ENCODE measurements at places on chromosomes 7 and 10.

DNA sequence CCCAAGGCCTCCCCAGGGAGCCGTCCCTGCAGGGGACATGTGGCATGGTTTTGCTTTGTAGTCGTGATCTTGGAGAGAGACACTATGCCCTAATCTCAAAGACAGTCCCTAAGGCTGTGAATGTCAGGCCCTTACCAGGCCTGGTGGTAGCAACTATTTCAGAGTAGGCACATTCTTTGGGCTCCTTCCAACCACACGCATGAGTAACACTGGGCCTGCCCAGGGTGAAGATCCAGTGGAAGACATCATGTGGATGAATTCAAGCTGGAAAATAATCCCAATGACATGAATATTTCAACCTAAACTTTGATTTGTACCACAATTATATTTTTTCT, 39.5 kb upstream of the INSIG1 start:
- H3K4me3 ChIP-seq, result no peak overlapping the region
- no peaks in the 10 kb centered on the region for H3K4me1 ChIP-seq
- no peak for DNase-seq

DNA sequence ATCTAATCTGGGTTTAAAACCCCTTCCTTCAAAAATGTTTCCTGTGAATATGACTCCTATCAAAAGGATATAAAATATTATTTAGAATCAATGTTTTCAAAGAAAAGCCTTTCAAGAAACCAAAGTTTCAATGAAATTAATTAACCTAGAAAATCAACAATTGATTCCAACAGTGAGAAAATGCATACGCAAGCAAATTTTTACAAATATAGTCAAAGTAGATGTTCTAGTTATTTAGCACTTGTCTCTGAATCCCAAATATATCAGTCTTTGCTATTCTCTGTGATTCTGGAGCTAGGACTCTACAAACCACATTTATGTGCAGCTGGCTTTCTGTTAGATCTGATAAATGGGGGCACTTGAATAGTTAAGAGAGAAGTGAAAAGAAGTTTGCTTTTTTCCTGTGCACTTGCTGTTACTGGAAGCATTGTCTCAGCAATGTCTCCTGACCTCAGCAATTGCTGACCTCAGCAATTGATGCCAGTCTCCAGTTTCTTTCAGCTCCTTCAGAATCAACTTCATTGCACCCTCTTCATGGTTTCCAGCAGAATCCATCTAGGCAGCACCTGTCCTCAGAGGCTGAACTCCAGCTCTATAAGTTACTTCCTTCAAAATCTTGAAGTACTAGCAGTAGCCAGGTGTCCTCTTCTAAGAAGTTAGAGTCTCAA, 879.9 kb upstream of the LRRN3 start:
- no peak for DNase-seq
- no peaks in the 10 kb centered on the region for H3K27me3 ChIP-seq
- no peak overlapping the region for H3K27ac ChIP-seq
- no peak overlapping the region for H3K4me3 ChIP-seq
- H3K4me1 ChIP-seq, result no peaks in the 10 kb centered on the region

- no peak overlapping the region for H3K27ac ChIP-seq
- H3K27me3 ChIP-seq, result no peaks in the 10 kb centered on the region
- H3K4me3 ChIP-seq, result no peak overlapping the region
- no peak for DNase-seq
Measured at GRCh38 chr7:14821757-14822480, 80.6 kb downstream of the DGKB start.

DNA sequence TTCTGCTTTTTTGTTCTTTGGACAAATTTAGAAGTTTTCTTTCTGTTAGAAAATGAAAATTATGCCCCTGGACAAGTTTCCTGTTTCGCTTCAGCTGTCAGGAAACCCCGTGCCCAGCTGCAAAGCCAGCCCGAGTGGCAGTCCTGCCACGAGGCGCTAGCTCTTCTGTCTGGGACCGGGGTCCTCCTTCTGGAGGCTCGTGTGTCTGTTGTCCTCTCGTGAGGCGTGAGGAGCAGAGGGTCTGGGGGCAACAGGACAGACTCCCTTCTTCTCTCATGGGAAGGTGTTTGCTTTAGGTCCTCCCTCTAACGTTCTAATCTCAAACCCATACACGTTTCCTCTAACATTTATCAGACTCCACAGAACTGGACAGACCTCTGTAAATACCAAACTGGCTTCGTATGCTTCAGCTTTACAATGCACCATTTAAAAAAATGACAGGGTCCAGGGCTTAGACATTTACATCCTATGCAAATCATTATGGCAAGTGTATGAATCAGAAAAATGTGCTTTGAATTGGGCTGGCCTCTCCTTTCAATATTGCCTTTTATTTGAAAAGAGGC, 184.5 kb upstream of the SHH start:
- H3K4me1 ChIP-seq, result no peaks in the 10 kb centered on the region
- H3K27me3 ChIP-seq, result no peaks in the 10 kb centered on the region
- no peak overlapping the region for H3K4me3 ChIP-seq
- H3K36me3 ChIP-seq, result no peaks in the 10 kb centered on the region

- DNase-seq, result no peak
- no peaks in the 10 kb centered on the region for H3K27me3 ChIP-seq
- no peak overlapping the region for H3K4me3 ChIP-seq
- H3K36me3 ChIP-seq, result no peaks in the 10 kb centered on the region
Measured at GRCh38 chr10:116974456-116975005, 30.5 kb downstream of the SHTN1 start.

- H3K4me1 ChIP-seq, result no peaks in the 10 kb centered on the region
- no peak for DNase-seq
- H3K27me3 ChIP-seq, result no peaks in the 10 kb centered on the region
- H3K27ac ChIP-seq, result no peak overlapping the region
- H3K36me3 ChIP-seq, result peaks cover 35% of the 10 kb centered on the region
Measured at GRCh38 chr7:2650451-2650850, 18.7 kb downstream of the TTYH3 start.

GRCh38 chr7:37341033-37341630, 107.5 kb downstream of the ELMO1 start:
- peaks cover 13% of the 10 kb centered on the region for H3K36me3 ChIP-seq
- peaks cover 2% of the 10 kb centered on the region for H3K4me1 ChIP-seq
- H3K27me3 ChIP-seq, result no peaks in the 10 kb centered on the region
- DNase-seq, result no peak

DNA sequence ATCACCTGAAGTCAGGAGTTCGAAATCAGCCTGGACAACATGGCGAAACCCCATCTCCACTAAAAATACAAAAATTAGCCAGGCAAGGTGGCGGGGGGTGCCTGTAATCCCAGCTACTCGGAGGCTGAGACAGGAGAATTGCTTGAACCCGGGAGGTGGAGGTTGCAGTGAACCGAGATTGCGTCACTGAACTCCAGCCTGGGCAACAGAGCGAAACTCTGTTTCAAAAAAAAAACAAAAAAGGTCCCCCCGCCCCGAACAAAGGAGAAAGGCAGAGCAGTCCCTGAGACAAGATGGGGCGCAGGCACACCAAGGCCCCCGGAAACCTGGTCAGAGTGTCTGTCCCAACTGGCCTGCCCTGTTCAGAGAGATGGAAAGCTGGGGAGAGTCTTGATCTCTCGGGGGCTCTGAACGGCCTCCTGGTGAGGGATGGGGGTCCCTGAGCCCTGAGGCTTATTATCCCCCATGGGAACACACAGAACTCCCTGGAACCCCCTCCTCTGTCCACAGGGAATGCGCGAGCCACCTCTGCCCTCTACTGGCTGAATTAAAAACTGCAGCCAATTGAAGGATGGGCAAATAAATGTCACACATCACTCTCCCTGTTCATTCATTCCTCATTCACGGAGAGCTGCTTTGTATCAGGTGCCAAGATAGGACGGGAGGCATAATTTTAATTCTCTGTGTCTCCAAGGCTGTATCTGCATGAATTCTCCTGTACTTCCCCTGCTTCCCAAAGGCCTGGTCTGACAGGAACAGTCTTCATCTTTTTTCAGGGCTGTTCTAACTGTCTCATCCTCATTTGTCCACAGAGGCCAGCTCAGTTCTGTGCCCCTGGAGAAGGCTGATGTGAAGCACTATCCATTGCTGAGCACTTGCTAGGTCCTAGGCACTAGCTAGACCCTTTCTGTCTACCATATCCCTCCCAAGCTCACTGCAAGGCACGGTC, 28.9 kb downstream of the MAT1A start:
- peak; percentile 21 for DNase-seq
- no peaks in the 10 kb centered on the region for H3K27me3 ChIP-seq
- H3K4me1 ChIP-seq, result no peaks in the 10 kb centered on the region
- no peak overlapping the region for H3K4me3 ChIP-seq

GRCh38 chr10:29649561-29650551, 15.1 kb upstream of the SVIL start:
- no peak for DNase-seq
- no peak overlapping the region for H3K4me3 ChIP-seq
- no peaks in the 10 kb centered on the region for H3K27me3 ChIP-seq
- H3K4me1 ChIP-seq, result no peaks in the 10 kb centered on the region
- no peaks in the 10 kb centered on the region for H3K36me3 ChIP-seq

DNA sequence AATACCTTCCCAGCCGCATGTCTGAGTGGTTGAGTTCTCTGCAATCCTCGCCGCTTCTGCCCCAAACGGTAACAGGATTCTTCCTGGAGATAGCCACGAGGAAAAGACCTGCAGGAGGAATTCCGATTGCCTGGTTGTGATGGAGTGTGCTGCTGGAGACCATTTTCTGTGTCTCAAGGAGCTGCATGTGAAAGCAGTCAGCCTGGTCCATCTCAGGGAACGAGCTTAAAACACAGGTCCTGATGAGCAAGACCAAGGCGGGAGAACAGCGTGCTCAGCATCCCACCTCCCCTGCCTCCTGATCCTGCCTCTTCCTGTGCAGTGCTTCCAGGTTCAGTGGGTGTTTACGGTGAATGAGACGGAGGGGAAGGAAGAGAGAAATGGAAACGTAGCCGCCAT, 26.5 kb downstream of the VIPR2 start:
- peaks cover 19% of the 10 kb centered on the region for H3K27me3 ChIP-seq
- H3K4me3 ChIP-seq, result no peak overlapping the region
- no peak for DNase-seq
- no peak overlapping the region for H3K27ac ChIP-seq
- no peaks in the 10 kb centered on the region for H3K36me3 ChIP-seq

GRCh38 chr7:74180866-74181265, 6.7 kb downstream of the EIF4H start:
- H3K4me1 ChIP-seq, result peaks cover 14% of the 10 kb centered on the region
- H3K27ac ChIP-seq, result no peak overlapping the region
- H3K27me3 ChIP-seq, result no peaks in the 10 kb centered on the region
- peaks cover 20% of the 10 kb centered on the region for H3K36me3 ChIP-seq
- no peak overlapping the region for H3K4me3 ChIP-seq
- no peak for DNase-seq

- no peaks in the 10 kb centered on the region for H3K27me3 ChIP-seq
- no peak overlapping the region for H3K27ac ChIP-seq
- no peaks in the 10 kb centered on the region for H3K4me1 ChIP-seq
- H3K36me3 ChIP-seq, result no peaks in the 10 kb centered on the region
Measured at GRCh38 chr10:12337453-12338372, 11.6 kb upstream of the CAMK1D start.

DNA sequence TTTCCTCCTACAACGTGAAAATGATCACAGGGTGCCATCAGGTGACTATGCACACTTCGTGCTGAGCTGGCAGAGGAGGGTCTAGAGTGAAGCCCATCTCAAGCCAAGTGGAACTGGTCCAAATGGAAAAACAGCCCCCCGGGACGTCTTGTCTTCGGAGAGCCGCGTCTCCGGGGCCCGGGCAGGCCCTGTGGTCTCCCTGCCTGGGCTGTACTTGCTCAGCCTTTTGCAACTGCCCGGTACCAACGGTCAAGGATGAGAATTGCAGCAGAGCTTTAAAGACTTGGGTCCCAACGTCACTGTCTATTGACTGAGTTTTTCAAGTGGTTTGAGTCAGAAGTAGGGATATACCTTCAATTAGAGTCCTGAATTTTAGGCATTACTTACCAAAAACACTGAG, 315.5 kb downstream of the PTPRN2 start:
- no peaks in the 10 kb centered on the region for H3K4me1 ChIP-seq
- no peak overlapping the region for H3K27ac ChIP-seq
- no peaks in the 10 kb centered on the region for H3K36me3 ChIP-seq
- no peak overlapping the region for H3K4me3 ChIP-seq

DNA sequence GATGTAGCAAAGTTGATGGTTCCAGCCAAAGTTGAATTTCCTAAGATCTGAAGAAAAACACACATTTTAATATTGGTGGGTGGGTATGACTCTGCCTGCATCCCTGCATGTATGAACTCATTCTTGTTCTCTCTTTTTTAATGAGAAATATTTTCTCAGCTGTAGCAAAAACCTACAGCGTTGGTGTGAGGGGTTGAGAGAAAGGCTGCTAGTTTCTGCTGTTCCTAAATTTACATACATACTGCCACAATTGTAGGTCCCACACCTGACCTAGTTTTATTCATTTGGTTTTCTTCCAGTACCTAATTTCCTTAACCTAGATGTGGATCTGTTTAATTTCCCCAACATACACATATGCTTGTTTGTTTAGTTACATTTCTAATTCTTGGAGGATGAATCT, 4.6 kb downstream of the AGFG2 start:
- peaks cover 2% of the 10 kb centered on the region for H3K4me1 ChIP-seq
- H3K4me3 ChIP-seq, result no peak overlapping the region
- no peaks in the 10 kb centered on the region for H3K36me3 ChIP-seq
- no peak for DNase-seq

- H3K27ac ChIP-seq, result no peak overlapping the region
- no peaks in the 10 kb centered on the region for H3K4me1 ChIP-seq
- DNase-seq, result no peak
- H3K27me3 ChIP-seq, result no peaks in the 10 kb centered on the region
- H3K36me3 ChIP-seq, result no peaks in the 10 kb centered on the region
Measured at GRCh38 chr10:46311501-46311951, 24.7 kb downstream of the ANTXRL start.

DNA sequence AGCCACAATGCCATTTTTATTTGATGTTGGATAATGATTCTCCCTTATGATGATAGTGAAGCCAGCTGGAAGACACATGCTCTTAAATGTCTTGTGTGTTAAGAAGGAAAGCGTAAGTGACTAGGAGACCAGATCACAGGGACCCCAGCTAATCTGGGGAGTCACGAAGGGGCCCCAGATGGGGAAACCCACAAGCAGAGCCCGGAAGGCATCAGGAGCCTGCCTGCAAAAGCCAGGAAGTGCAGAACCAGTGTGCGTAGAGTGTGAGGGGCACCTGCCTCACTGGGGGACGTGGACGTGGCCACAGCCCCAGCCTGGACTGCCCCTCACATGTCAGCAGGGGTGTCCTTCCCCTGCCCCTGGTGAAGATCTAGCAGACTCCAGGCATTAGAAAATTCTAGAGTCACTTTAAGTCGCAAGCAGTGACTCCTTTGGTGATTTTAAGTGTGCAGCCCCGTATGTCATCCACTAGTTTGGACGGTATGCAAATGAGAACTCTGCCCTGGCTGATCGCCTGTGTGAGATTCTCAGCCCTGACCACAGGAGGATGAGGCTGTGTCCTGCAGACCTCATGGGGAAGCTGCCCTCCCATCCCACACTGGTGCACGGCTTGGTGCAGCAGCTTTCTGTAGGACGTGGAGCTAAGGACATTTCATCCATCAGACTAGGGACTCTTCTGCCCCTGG, 243.0 kb downstream of the WDR37 start:
- no peak overlapping the region for H3K4me3 ChIP-seq
- H3K27me3 ChIP-seq, result no peaks in the 10 kb centered on the region
- no peak overlapping the region for H3K27ac ChIP-seq
- no peak for DNase-seq
- H3K36me3 ChIP-seq, result no peaks in the 10 kb centered on the region
